Left forelimb (tissue), 1 donor: ENCODE measurements at places on chromosomes 2 and 18.

DNA sequence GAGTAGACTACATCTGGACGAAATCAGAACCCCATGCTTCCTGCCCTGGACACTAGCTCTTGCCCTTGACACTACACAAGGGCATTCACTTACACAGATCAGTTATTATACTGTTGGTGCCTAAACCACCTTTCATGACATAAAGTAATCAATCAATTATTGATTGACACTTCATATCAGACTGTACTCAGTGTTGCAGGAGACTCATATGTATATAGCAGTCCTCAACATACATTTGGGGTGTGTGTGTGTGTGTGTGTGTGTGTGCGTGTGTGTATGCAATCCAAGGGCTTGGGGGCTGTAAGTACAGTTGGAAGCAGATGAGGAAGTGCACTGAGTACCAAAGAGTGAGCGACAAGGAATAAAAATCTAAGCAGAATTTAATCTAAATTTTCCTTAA lies 5.1 kb downstream of the CDH2 start:
- DNase-seq, result no peak

DNA sequence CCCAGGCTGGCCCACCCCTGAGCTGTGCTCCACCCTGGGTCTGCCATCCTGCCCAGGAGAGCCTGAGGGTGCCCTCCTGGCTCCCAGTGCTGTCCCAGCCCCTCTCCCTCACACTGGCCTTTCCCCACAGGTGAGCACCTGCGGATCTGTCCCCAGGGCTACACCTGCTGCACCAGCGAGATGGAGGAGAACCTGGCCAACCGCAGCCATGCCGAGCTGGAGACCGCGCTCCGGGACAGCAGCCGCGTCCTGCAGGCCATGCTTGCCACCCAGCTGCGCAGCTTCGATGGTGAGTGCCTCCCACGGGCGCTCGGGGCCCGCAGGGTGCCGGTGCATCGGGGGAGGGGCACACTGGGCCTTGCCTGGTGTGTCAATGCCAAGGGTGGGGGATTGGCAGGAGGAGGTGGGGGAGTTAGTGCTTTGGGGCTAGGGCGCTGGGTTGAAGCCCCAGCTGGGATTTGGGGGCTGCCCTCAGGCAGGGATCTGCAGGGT lies 23.5 kb downstream of the GPC1 start:
- DNase-seq, result no peak

DNA sequence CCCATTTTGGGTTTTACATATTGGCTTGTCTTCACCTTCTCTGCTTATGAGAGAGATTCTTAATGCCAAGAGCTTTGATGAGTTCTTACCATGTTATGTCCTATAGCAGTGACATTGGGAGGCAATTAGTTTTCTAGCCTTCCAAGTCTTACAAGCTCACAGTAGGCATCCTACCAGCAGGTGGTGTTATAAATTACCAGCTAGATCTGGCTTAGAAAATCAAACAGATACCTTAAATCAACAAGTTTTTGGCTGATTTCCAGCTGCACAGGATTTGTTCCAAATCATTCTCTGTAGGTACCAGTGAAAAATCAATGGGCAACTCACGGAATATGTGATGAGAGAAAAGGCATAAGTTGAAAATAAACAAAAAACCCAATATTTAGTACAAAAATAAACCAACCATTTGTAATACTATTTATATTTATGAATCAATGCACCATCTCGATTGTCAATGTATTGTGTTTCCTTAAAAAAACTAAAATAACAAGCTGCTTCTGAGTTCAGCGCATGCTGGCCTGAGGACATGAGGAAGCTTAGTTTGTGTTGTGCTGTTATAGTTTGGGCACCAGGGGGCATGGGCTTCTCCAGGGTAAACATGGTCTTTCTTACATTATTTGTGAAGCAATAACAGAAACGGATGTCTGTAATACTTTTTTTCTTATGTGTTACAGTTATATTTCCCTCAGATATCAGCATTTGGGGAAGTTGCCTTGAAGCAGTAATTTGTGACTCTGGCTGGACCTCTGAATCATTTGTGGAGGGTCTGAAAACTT lies 34.1 kb upstream of the NXPH2 start:
- no peak for DNase-seq

GRCh38 chr2:170965446-170966225 lies 36.6 kb downstream of the GORASP2 start:
- no peak for DNase-seq

DNA sequence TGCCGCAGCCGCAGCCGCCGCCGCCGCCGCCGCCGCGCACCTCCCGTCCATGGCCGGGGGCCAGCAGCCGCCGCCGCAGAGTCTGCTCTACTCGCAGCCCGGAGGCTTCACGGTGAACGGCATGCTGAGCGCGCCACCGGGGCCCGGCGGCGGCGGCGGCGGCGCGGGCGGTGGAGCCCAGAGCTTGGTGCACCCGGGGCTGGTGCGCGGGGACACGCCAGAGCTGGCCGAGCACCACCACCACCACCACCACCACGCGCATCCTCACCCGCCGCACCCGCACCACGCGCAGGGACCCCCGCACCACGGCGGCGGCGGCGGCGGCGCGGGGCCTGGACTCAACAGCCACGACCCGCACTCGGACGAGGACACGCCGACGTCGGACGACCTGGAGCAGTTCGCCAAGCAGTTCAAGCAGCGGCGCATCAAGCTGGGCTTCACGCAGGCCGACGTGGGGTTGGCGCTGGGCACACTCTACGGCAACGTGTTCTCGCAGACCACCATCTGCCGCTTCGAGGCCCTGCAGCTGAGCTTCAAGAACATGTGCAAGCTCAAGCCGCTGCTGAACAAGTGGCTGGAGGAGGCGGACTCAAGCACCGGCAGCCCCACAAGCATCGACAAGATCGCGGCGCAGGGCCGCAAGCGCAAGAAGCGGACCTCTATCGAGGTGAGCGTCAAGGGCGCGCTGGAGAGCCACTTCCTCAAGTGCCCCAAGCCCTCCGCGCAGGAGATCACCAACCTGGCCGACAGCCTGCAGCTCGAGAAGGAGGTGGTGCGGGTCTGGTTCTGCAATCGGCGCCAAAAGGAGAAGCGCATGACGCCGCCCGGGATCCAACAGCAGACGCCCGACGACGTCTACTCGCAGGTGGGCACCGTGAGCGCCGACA lies 2.4 kb downstream of the POU3F3 start:
- DNase-seq, result peak; percentile 67

GRCh38 chr2:127530245-127531140 lies 4.2 kb upstream of the IWS1 start:
- no peak for DNase-seq

DNA sequence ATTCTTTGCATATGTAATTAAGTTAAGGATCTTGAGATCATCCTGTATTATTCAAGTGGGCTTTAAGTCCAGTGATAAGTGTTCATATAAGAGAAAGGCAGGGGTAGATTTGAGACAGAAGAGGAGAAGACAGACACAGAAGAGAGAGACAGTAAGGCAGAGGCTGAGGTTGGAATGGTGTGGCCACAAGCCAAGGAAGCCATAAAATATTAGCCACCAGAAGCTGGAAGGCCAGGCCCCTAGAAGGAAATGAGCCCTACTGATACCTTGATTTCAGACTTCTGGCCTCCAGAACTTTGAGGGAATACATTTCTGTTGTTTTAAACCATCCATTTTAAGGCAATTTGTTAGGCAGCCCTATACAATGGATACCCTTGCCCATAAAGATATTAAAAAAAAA lies 66.9 kb upstream of the DLX2 start:
- no peak for DNase-seq

DNA sequence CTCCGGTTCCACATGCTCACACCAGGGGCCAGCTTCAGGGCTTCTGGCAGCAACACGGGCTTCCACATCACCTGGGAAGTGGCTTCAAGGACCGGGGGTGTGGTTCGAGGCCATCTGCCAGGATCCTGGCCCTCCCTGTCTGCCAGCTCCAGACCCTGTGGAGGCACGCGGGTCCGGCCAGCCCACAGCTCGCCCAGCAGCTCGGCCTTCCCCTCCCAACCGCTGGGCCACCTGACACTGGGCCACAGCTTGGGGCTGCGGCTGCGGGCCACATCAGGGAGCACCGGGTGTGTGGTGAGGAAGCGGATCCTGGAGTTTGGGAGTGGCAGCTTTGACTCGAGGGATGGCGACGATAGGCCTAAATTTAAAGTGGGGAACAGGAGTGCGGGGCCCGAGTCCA lies 7.0 kb downstream of the C2orf81 start:
- DNase-seq, result peak; percentile 64

GRCh38 chr2:100884145-100884621 lies 64.2 kb downstream of the NPAS2 start:
- DNase-seq, result no peak

GRCh38 chr2:56109994-56110393 lies 73.8 kb upstream of the CCDC85A start:
- DNase-seq, result no peak

DNA sequence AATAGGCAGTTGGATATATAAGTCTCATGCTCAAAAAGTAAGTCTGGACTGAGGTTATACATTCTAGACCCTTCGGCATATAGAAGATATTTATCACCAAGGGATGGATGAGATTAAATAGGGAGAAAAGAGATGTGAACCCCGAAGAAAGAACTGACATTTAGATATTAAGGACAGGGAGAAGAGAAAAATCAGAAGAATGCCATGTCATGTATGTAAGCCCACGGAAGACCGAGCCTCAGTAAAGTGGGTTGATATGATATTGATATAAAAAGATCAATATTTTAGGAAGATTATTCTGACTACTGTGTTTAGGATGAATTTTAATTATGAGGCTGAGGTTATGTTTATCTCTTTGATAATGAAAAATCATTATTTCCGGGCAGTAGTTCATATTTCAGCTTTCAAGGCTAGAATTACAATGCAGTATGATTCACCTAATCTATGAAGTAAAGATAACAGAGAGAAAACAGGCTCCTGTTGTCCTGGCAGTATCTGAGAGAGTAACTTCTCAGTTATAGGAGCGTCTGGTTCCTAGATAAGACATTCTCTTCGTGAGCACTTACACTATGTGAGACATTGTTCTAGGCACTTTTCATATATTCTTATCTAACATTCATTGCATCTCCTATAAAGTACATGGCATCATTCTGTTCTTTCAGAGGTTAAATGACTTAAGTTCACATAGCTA lies 83.0 kb downstream of the UBR3 start:
- DNase-seq, result no peak

- DNase-seq, result no peak
Measured at GRCh38 chr2:136582628-136583205, 182.6 kb upstream of the THSD7B start.

GRCh38 chr18:3062798-3063680 lies 50.1 kb upstream of the LPIN2 start:
- peak; percentile 79 for DNase-seq

DNA sequence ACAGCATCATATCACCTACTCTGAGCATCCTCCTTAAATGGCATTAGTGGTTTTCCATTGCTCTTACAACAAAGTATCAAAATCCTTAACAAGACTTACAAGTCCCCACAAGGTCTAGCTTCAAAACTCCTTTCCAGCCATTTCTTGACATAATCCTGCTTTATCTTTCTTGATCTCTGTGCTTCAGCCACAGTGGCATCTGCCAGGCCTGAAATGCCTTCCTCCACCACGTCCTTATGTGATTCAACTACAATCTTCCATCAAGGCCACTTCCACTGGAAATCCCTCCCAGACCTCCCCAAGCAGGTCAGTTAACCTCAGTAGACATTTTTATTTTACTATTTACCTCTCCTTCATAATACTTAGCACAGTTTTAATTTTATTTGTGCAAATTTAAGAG lies 83.8 kb upstream of the CCDC150 start:
- DNase-seq, result no peak

- DNase-seq, result no peak
Measured at GRCh38 chr2:109419960-109420370, 193.8 kb downstream of the SEPTIN10 start.

DNA sequence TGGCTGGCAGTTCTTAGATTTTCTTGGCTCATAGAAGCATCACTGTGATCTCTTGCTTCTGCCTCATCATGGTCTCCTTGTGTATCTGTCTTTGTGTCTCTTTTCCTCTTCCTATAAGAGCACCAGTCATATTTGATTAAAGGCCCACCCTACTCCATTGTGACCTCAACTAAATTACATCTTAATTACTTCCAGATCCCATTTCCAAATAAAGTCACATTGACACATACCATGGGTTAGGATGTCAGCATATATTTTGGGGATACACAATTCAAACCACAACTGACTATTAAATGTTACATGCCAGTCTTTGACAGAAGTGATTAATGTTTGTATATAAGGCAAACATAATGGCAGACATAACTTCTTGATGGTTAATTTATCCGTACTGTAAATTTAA lies 27.3 kb upstream of the TMX3 start:
- DNase-seq, result no peak

DNA sequence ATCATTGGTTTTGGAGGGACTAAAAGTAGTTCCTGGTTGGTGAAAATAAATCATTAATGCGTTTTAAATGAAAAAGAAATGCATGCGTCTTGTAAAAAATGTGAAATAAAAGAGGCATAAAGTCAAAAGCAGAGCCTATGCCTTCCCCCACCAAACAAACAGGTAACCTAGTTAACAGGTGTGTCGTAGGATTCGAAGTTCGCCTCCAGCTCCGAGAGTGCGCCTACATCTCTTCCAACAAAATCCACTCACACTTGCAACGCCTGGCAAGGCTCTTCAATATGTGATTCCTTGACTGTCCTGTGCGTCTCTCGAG lies 677 bp upstream of the SMAD4 start:
- no peak for DNase-seq

- DNase-seq, result no peak
Measured at GRCh38 chr18:53142005-53142404, 802.0 kb downstream of the DCC start.

DNA sequence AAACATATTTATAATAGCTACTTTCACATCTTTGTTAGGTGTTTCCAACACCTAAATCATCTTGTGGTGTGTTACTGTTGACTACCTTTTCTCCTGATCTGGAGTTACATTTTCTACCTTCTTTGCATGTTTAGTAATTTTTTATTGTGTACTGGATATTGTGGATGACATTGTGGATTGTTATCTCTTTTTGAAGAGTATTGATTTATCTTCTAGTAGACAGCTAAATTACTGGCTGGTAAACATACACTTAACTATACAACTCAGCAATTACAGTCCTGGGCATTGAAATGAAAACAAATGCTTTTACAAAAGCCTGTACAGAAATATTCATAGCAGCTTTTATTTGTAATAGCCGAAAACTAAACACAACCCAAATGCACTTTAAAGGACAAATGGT lies 150.8 kb downstream of the PTRHD1 start:
- no peak for DNase-seq

- no peak for DNase-seq
Measured at GRCh38 chr2:8039732-8040131, 642.1 kb upstream of the ID2 start.

- no peak for DNase-seq
Measured at GRCh38 chr18:79405781-79406575, 10.2 kb downstream of the NFATC1 start.
